ENCODE measurements at places on chromosomes 2 and 18.
A peak's percentile ranks its signal among the peaks of the same experiment; 100 is the strongest.

- DNase-seq = no peak
These were observed 578.6 kb upstream of the CHAC2 start for GRCh38 chr2:53188851-53189510.

DNA sequence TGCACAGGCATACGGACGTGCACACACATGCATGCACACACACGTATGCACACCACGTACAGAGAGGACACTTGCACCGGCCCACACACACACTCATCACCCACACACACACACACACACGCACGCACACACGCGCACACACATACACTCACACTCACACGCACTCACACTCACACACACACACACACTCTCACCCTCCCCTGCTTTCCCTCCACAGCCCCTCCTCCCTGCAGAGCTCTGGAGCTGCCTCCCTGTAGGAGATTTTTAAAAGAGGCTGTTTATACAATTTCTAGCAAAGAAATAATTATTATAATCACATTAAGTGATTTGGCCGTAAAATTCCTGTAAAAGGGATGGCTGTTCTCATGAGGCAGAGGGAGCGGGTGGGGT, 36.5 kb upstream of the SNED1 start:
- DNase-seq = peak; percentile 6

- DNase-seq = no peak
These were observed 90.7 kb upstream of the CTDP1 start for GRCh38 chr18:79588636-79589481.

- no peak for DNase-seq
These were observed 419 bp upstream of the GPR55 start for GRCh38 chr2:230925443-230925878.

DNA sequence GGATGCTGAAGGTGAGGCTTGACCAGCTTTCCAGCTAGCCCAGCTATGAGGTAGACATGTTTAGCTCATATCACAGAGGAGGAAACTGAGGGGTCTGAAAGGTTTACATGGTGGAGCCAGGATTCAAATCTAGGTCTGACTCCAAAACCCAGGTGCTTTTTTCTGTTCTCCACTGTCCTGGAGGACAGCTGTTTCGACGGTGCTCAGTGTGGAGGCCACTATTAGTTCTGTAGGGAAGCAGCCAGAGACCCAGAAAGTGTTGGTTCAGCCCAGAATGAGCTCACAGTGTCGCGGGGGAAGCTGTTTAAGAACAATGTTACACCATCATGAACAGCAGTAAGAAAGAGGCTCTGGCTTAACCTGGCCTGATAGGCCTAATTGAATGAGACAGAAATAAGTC, 11.1 kb downstream of the PROC start:
- no peak for DNase-seq

GRCh38 chr2:161981679-161982250, 92.2 kb downstream of the DPP4 start:
- no peak for DNase-seq

DNA sequence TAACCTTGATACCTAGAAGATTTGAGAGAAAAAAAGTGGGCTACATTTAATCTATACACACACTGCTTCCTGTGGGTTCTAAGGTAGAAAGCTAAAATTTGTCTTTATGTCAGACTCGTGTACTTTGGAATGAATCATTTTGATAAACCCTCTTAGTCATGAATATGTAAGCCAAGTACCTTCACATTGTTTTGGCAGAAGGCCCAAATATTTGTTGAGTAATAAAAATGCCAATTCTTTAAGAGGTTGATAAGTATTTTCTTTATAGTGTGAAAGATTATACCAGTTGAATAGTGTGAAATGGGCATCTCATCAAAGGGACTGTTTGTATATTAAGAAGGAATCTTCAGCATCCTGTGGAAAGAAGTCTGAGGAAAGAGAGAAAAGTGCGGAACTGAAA, 1464.7 kb upstream of the ZEB2 start:
- DNase-seq = no peak

GRCh38 chr2:105791229-105791628, 46.5 kb downstream of the NCK2 start:
- no peak for DNase-seq

- DNase-seq = no peak
These were observed 28.3 kb downstream of the KIF5C start for GRCh38 chr2:148903294-148903693.

DNA sequence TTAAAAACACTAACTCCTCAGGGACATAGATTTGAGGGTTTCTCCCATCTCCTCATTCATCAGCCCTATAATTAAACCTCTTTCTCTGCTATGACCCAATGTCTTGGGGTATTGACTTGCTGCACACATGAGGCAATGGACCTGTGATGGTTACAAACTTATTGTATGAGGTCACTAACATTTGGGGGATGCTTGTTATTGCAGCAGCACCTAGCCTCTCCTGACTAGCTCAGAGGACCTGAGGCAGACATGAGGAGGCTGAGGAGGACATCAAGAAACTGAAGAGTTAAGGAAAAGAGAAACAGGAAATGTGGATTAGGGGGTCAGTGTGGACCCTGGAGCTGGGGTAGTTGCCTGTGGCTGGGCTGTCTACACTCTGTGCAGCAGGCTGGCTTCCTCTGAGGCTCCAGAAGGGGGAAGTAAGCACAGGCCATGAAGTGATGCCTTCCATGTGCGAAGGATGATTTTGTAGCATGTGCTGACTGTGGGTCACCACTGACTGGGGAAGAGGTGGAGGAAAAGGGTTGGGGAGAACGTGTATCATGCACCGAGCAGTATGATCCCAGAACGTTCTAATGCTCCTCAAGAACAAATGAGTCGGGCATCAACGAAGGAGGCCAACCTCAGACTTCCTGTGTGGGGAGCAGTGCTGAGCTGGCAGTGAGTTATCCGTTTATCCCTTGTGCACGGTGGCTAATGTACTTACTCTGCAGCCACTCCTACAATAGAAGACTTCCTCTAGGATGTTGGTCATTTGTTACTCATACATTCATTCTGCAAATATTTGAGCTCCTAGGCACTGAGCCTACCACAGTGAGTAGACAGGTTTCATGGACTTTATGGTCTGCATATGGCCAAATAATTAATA, 42.1 kb upstream of the RFX8 start:
- no peak for DNase-seq

- no peak for DNase-seq
These were observed 120.9 kb downstream of the MMADHC start for GRCh38 chr2:149466635-149467034.

DNA sequence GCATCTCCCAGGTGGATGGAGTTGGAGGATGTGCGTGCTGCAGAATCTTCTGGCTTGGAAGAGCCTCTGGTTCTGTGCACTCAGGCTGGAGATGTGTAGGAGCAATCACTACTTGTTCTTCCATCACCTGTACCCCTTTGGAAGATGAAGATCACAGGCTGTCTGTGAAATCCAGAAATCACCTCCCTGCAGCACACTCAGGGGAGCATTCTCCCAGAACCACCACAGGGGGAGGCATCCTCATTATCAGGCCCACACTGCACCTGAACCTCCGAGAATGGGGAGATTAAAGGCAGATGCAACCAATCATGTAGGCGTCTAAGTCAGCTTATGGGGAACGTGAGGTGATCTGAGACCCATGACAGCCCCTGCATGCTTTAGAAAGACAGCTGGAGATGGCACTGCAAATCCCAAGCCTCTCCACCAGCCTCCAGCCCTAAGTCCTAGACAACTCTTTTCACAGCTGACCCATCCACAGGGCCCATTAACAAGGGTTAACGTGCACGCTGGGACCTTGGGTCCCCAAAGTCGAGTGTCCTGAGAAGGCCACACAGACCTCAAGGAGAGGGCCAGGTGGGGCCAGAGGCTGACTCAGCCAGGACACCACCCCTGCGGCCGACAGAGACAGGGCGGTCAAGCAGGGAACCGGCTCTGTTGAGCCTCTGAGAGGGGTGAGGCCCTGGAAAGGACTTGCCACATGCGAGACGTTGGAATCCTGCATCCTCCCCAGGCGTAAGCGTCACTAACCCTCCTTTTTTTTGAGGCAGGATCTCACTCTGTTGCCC, 314.9 kb downstream of the EIPR1 start:
- no peak for DNase-seq

GRCh38 chr2:99729104-99730025, 239.5 kb upstream of the REV1 start:
- no peak for DNase-seq

DNA sequence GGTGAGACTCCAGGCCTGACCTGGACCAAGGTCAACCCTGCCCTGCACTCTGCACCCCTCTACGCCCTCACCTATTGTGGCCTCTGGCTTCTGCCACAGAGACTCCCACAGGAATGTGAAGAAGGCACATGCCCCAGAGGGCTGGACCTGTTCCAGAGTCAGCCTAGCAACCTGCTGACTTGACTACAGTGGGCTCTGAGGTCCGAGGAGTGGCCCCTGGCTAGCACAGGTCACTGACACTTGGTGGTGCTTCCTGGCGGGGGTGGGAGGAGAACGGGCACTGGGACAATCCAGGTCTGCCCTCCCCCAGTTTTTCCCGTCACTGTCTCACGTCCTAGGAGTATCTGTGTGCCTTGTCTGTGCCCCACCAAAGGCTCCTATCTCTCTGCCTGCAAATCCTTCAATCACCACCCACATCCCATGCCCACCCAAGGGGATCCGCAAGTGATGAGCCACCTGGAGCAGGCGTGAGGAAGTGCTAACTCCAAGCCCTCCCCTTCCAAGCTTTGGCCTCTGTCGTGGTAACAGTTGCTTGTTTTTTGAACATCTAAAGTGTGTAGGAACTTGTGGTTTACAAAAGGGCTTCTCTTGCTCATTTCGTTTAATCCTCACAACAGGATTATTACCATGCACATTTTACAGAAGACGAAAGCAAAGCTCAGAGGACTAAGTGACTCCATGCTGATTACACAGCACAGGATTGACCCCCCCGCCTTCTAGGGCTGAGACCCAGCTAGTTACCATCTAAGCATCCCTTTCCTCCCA, 86.2 kb downstream of the MCFD2 start:
- no peak for DNase-seq

DNA sequence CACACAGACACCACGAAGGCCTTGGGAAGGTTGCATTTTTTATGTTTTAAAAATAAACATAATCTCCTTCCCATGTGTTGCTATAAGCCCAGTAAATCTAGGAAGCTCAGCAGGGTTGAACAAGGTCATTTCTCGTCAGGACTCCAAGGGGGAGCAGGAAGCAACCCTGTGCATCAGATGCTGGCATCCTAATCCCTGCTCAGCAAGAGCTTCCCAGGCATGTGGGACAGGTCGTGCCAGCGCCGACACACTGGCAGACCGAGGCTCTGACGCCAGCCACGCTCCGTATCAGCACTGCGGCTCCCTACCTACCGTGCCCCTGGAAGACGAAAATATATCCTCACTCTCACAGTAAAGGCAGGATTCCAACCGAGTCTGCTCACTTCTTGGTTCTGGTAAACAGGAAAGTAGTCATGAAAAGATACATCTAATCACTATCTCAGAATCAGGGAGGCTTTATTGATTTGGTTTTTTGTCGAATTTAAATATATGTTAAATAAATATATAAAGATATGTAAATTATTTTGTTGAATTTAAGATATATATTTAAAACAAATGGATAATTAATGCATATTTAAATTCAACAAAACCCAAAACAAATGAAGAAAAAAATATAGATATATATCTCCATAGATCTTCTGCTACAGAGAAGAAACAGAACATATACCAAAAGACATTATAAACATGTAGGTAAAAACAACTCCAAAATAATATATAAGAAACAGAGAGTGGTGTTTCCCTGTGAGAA, 61.4 kb downstream of the TXNL1 start:
- DNase-seq = no peak

DNA sequence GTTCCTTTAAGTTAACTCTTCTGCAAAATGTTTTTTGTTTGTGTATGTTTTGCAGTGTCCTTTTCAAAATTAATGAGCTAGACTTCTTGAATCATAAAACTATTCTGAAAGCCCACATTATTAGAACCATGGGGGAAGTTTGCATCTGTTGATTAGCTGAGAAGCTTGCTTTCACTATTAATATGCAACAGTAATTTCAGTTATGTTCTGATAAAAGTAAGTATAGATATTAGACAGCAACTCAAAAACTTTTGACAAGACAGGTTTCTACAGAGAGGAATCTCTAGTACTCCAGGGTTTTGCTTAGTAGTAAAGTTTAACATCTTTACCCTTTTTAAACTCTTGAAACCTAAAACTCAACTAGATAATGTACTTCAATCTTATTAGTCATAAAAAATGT, 147.8 kb downstream of the UBE2E3 start:
- no peak for DNase-seq

GRCh38 chr2:174112073-174112472, 136.3 kb downstream of the OLA1 start:
- DNase-seq = no peak

DNA sequence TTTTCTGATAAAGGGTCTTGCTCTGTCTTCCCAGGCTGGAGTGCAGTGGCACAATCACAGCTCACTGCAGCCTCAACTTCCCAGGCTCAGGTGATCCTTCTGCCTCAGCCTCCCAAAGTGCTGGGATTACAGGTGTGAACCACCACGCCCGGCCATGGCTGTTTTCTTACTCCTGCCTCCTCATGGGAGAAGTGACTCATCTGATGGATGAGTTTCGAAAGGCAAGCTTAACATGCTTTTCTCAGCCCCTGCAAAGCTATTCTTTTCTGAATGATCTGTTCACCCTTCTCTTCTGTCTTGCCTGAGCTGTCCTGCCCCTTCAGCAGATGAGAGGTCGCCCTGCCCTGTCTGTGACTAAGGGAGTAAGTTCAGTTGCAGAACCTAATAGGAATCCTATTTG, 929 bp upstream of the CREG2 start:
- no peak for DNase-seq

- DNase-seq = no peak
These were observed 57.2 kb downstream of the COBLL1 start for GRCh38 chr2:164784376-164784775.

DNA sequence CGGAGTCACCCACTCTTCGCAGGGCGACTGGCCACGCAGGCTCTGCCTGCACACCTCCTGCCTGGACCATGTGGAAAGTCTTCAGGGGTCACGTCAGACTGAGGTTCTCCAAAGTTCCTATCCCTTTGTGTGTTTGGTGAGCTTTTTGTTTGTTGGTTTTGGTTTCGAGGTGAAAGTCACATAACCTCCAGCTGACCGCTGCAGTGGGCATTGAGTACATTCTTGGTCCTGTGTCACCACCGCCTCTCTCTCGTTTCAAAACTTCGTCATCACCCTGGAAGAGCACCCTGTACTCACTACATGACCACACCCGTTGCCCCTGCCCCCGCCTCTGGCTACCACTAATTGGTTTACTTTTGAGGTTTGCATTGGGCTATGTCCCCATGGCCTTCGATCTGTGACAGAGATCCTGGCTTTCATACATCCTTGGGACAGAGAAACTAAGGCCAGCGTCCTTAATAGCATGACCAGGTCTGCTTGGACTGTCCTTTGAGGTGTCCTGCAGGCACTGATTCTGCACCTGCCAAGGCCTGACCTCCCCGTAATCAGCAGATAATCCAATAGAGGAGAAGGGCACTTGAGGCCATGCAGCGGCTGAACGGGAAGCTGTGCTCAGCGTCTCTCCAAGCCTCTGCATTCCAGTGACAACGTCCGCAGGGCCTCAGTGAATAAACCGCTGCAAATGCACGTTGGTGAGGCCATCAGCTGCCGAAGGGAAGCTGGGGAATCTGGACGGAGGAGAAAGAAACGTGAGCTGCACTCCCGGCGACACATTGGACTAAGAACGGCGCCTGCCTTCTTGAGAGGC, 46.8 kb downstream of the SH3BP4 start:
- DNase-seq = no peak
